ENCODE measurements at places on chromosomes 2 and 18. TPM values are rescaled to one million over a fixed set of nuclear protein-coding genes. Genes with fewer than 3 reads are reported as not detected.

DNA sequence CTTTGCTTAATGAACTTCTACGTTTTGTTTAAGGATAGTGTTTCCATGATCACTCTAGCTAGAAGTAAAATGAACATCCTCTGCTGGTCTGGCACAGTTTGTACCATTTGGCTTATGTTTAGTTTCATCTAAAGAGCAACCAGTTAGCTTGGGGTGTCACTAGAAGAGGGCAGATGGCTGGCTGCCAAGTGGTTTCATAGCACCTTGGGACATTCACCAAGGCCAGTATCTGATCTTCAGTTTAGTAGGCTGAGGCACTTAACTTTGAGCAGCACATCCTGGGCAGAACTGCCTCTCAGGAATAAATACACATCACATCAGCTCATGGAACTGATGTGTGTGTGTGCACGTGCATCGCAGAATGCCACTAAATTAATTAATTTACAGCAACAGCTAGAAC is 68.4 kb downstream of the NXPH2 start:
- DNase-seq = no peak

DNA sequence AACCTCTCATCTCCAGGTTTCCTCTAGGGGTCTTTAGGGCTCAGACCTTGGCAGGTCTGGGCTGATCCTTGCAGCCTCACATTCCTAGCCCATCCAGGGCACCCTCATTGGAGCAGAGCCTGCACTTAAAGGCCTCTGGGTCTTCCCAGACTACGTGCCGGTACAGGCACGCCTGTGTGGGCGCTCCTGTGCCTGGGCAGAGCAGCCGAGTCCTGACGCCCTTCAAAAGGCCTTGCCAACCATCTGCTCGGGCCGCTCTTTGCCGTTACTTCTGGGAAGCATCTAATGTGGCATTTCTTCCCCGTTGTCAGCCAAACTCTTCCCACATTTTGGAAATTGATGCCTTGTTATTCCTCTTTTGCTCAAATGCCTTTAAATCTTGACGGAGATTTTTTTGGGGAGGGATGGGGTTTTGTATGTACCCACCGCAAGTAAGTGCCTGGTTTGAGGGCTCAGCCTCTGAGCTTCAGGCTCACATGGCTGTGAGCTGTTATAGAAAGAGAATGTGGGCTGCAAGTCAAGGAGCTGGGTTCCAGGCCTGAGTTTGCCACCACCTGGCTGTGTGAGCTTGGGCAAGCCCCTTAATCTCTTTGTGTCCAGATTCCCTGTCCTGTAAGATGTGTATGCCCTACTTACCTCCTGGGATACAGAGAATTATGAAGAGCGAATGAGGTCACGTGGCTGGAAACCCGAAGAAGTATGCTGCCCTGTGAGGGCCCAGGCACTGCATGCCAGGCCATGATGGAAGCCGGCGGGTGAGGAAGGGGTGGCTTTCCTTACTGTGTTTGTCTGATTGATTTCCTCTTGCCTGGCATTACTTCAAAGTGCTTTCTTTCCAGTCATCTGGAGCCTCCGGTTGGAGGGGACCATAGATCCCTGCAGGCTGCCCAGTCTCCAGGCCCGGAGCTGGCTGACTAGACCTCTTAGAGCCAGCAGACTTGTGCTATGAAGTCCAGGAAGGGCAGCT is 20.6 kb downstream of the EHD3 start:
- no peak for DNase-seq

- peak; percentile 54 for DNase-seq
These were observed 627 bp downstream of the CDCA7 start for GRCh38 chr2:173355132-173355865.

- DNase-seq = no peak
These were observed 331.8 kb upstream of the VWC2L start for GRCh38 chr2:214079032-214079431.

DNA sequence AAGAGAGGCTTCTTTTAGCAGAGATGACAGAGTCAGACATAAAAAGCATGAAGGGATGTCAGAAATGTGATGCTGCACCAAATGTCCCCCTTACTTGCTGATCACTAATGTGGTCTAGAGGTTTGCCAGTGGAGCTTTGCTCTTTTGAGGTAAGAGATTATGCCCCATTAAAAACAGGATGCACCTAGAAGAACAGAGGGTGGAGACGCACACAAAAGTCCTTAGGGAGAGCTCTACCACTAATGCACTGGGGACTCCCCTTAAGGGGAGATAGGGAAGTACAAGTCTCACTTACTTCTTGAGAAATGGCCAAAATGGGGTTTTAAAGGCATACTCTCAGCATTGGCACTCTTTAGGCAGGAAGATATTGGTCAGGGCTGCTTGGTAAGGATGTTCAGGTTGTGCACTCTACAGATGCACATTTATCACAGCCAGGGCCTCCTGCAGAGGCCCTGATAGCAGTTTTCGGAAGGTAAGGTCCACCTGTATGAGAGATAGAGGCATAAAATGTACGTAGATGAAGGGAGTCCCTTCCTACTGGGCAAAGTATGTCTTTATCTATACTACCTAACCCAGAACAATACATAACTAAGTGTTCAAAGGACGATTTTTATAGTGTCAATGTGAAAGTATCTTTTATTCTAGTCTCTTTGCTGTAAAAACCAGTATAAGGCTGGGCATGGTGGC is 17.0 kb upstream of the SCYGR1 start:
- no peak for DNase-seq

DNA sequence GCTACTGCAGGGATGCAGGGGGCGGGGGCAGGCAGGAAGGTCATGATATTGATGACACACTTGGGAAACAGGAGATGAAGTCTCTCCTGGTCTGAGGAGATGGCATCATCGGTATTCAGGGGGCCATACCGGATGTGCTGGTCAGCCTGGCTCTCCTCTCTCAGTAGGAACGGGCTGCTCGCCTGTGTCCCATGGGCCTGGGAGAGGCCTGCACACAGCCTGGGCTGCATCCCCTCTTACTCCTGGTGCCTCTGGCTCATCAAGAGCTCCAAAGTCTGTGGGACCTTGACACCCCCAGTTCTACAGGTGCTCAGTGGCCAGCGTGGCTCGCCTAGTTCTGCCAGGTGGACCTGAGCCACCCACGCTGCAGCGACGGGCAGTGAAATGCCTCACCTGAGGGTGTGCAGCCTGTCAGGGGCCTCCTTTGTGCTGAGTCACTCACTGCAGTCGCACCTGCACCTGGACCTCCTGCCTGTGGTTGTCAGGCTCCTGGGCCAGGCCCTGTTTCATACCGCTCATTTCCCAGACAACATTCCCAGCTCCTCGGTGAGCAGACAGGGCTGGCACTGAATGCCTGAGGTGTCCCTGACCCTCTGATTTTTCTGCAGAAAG is 18.6 kb upstream of the CNDP1 start:
- DNase-seq = no peak

GRCh38 chr2:149039213-149039724 is 770 bp downstream of the LYPD6B start:
- no peak for DNase-seq

DNA sequence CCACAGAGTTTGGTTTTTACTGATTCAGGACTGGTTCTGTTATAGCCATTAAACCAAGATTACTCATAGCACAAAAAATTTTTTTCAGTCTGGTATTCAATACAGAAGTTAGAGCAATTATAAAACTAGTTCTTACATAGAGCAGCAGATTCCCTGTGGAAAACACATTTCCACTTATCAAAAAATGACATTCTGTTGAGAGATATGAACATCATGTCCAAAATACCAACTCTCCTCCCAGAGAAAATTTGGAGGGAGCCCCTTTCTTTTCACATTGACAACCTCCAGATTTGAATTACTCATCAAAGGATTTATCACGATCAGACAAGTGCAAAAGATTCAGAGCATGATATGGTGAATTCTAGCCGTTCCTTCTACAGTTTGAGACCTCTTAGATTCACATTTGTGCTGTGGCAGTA is 126.8 kb upstream of the SERPINE2 start:
- DNase-seq = peak; percentile 74

DNA sequence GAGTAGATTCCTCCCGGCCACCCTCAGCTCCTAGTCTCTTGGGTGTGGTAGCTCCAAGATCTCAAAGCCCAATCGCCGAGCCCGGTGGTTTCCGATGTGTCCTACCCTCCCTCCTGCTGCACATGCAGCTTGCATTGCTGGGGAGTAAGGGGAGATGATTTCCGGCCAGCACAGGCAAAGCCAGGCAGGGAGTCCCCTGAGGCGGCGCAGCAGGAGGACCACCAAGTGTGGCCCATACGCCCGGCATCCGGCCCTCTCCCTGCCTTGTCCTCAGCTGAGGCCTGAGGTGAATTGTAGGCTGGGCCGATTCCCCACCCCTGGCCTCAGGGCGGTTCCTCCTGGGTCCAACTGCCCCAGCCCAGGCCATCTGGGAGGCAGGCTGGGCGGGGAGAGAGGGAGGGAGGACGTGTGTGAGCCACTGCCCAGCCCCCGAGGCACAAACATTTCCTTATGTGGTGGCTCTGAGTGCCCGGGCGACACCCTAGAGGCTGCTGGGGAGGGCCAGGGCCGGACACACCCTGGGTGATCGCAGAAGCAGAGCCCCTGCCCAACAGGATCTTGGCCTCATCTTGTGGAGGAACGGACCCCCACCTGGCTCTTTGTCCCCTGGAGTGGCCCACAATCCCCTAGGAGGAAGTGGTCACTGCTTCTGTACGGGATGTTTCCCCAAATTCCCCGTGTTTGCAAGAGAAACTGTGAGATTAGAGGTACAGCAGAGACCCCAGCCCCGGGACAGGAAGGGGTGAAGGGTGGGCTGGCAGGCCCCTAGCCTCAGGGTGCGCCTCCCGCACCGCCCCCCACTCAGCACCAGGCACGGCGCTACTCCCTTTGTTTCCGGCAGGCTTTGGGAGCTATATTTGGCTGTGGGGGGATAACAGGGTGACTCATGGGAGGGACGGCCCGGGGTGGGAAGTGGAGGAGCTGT is 41.9 kb upstream of the PTMA start:
- DNase-seq = peak; percentile 84

GRCh38 chr2:96489663-96490062 is 15.5 kb downstream of the NEURL3 start:
- DNase-seq = no peak

GRCh38 chr18:35479911-35480586 is 17.7 kb downstream of the INO80C start:
- DNase-seq = no peak

DNA sequence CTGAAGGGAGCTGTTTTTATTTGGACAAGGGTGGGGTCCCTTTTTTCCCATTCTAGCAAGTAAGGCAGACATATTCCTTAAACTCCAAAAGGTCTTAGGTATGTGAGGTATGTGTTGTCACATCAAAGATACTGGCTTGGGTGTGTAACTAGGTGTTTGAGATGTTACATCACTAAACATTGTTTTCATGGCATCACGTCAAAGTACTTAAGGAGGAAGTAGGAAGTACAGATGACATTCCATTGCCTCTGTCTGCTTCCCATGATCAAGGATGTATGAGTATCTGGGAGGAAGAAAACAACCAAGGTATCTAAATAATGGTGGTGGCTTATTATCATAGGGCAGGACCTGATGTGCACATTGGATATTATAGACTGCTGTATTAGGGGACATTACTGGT is 39.3 kb downstream of the CD302 start:
- DNase-seq = peak; percentile 27

- DNase-seq = peak; percentile 68
These were observed 10.6 kb upstream of the MC5R start for GRCh38 chr18:13813271-13813849.

DNA sequence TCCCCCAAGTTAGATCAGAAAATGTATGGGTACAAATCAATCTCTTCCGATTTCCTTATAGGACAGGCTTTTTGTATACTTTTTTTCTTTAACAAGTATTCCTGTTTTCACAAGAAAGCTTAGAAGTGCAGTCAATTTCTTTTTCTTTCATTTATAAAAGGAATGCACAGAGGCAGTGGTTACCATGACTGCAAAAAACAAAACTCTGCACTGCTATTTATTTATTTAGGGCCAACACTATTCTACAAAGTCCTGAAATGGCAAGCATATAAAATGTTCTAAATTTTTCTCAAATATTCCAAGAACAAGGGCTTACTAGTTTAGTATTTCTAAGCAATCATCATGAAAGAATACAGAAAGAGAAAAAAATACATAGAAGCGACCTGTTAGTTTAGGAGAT is 22.2 kb downstream of the ATAD2B start:
- DNase-seq = peak; percentile 59

DNA sequence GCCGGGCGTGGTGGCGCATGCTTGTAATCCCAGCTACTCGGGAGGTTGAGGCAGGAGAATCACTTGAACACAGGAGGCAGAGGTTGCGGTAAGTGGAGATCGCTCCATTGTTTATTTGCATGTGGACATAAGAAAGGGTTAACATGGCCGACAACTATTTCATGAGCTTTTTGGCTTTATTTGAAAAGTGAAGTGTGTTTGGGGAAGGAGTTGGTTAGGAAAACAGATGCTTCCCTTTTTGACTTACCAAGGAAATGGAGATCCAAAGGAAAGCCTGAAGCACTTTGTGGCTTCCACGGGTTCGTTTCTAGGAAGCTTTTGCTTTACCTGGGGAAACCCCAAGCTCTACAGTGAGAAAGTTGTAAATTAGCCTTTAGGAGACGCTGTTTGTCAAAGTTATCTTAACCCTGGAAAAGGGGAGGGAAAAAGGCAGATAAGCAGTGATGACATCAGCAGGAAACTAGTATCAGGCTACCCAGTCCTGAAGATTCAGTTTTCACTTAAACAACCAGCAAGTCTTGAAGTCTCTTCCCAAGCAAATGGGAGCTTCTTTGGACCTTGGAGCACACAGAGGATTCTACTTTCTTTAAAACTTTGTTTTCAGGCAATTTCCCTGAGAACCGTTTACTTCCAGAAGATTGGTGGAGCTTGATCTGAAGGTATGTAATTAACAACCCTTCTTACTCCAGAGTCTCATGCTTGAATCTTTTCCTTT is at the start of gene CASP10:
Gene CASP10 (plus strand): TSS at position 492 of the 715 bp plus-strand sequence. CDS start 2,637 bp downstream, outside the sequence.
- DNase-seq = peak; percentile 89

- peak; percentile 47 for DNase-seq
These were observed 196.0 kb downstream of the FHOD3 start for GRCh38 chr18:36493349-36494159.

GRCh38 chr2:74831693-74832530 is 2.0 kb upstream of the HK2 start:
- no peak for DNase-seq

DNA sequence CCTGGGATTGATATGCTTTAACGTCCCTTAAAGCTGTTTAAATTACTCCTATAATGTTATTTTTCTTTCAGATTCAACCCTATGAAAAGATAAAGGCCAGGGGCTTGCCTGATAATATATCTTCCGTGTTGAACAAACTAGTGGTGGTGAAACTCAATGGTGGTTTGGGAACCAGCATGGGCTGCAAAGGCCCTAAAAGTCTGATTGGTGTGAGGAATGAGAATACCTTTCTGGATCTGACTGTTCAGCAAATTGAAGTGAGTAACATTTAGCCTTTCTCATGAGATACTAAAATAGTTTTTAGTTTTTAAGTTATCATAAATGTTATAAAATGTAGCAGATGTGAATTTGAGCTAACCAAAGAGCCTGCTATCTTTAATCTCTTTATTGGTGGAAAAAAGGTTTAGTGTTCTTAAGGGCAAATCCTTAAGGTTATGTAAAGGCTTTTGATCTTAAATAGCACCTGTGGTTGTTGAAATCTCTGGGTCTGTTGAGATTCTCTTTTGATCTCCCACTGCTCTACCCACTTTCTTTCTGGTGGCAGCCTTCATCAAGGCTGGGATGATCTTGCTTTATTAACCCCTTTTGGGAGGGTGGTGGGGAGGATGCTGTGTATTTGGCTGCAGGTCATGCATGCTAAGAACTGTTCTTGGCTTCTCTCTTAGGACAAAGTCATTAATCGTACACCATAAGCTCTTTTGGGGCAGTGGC is 40.9 kb downstream of the UGP2 start:
- no peak for DNase-seq

DPP10 gene
- not detected for total RNA-seq

CPLX4 gene
- not detected for total RNA-seq

THSD7B gene
- total RNA-seq = not detected

CPO gene
- not detected for total RNA-seq

TCF23 gene
- total RNA-seq = not detected

COMMD1 gene
- 126 TPM for total RNA-seq

KHK gene
- total RNA-seq = 1.7 TPM

Data from fibroblast of the aortic adventitia (primary cell).